Activated T-cell treated with anti-CD3 and anti-CD28 coated beads, Interleukin-2, amount 50 U/mL, for 72 hours (primary cell): ENCODE measurements at places on chromosomes 2 and 18. TPM values are rescaled to one million over a fixed set of nuclear protein-coding genes. Genes with fewer than 3 reads are reported as not detected.

GRCh38 chr2:64404002-64404731 is 49.8 kb upstream of the LGALSL start:
- DNase-seq: no peak

- no peak for DNase-seq
Measured at GRCh38 chr18:67790527-67790926, 274.0 kb upstream of the DSEL start.

GRCh38 chr2:109365131-109365530 is 236.1 kb downstream of the SH3RF3 start:
- no peak for DNase-seq

DNA sequence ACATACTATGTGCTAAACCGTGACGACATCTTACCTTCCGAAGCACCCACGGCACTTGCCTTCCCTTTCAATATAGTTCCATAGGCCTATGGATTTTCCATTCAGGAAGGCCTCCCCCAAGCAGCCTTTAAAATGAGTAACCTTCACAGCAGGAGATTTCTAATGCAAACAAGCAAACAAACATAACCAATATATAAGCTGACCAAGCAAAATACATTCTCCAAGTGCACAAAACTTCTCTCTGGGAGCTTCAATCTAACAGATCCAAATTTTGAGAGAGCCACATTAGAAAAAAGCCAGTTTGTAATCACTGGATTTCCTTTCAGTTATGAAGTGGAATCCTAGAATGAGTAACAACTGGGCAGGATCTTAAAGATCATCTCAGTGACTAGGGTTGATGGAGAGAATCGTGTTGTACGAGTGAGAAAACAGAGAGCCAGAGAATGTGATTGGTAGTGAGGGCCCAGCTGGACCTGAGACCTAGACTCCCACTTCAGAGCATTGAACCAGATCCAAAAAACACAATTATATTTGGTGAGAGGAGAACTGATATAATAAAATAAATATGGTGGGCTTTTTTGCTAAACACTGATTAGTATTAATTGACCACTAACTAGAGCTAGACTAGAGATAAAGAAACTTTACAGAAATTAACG is 145.6 kb downstream of the LAMA1 start:
- DNase-seq: no peak

DNA sequence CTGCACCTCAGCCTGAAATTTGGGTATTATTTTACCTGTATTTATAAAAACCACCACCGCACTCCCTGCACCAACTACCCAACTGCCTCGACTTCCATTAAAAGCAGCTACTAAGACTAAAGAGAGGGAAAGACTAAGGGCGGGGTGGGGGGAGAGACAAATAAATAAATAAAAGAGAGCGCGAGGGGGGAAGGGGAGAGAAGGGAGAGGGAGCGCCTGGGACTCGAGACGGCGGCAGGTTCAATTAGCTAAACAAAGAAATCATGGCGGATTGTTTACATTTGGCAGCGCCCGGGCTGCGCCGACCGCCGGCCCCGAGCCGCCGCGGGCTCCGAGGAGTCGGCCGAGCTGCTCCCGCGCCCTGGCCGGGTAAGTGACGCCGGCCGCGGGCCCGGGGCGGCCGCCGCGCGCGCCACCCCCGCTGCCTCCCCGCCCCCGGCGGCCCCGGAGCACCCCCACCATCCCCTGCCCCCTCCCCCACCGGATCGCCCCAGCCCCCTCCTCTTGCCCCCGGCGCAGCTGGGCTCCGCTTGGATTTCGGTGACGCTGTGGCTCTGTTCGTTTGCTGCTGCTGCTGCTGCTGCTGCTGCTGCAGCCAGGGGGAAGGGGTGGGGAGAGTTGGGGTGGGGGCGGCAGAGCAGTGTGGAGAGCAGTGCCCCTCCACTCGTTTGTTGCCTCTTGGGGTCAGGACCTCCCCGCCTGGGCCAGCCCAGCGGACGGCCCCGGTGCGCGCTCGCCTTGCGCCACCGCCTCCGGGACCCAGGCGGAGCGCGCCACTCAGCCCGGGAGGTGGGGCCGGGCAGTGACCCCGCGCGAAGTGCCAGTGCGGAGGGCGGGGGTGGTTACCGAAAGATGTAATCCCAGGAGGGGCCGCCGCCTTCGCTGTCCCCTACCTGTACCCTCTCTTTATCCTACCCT is 187.2 kb upstream of the FANCL start:
- DNase-seq: no peak

DNA sequence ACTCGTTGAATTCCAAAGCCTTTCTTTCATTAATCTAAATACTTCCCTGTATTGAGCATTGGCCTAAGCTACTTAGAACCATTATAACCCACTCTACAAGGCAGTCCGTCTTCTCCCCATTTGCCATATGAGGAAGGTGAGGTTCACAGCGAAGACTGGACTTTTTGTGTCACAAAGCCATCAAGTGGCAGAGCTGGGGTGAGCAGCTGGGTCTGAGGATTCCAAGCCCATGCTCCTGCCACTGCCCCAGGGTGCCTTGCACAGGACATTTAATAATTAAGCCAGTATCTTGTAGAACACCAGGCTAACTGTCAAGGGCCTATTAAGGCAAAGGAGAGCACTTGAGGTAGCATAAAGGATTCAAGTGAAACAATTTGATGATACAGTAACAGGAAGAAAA is 68.8 kb upstream of the ZNF397 start:
- DNase-seq: no peak

DNA sequence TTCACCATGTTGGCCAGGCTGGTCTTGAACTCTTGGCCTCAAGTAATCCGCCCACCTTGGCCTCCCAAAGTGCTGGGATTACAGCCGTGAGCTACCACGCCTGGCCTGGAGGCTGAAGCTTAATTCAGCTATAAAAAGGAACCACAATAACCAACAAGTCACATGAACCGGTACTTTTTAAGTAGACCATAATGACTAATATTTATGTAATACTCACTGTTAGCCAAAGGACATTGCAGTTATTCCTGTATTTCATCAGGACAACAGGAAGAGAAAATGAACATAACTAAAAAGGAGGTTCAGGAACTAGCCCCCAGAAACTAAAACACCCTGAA is 49.0 kb upstream of the TMEM87B start:
- no peak for DNase-seq

- no peak for DNase-seq
Measured at GRCh38 chr2:10234409-10235094, 68.2 kb upstream of the HPCAL1 start.

- DNase-seq: no peak
Measured at GRCh38 chr18:12586956-12587355, 71.0 kb downstream of the SPIRE1 start.

DNA sequence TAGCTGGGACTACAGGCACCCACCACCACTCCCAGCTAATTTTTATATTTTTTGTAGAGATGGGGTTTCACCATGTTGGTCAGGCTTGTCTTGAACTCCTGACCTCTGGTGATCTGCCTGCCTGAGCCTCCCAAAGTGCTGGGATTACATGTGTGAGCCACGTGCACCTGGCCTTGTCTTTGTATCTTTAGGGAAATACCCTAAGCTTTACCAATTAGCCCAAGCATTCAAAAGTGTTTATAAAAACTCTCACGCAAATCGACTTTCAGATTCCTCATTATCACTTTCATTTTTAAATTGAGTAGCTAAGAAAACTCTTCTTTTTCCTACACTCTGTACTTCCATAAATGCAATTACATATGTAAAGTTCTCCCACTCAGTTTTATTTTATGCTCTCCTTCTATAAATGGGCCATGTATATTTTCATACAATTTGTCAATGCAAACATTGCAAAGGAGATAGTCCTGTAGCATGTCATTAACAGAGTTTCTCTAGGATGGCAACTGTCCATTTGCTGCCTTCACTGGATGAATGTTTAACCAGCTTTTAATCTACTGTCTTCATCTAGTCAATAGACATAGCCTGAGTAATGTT is 326.2 kb upstream of the LRATD1 start:
- DNase-seq: no peak

GRCh38 chr18:7568426-7568825 is 1.3 kb downstream of the PTPRM start:
- DNase-seq: no peak

DNA sequence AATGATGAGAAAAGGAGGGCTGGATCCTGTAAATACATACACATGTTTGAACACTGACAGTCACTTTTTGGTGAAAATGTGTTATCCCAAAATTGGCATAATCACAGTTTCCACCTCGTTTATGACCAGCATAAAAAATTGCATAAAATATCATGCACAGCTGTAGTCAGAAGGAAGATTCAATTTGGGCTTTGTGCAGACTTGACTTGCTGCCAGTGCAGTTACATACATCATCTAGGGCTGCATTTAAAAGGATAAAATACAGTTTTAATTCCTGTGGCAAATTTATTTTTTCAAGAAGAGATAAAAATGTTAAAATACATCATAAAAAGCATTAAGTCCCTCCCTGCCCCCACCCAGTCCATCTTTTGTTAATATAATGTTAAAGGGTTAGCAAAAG is 103.8 kb downstream of the VWC2L start:
- no peak for DNase-seq

GRCh38 chr2:62415518-62415917 is 90.5 kb downstream of the TMEM17 start:
- DNase-seq: no peak

GRCh38 chr2:85541753-85542457 is 2.9 kb downstream of the MAT2A start:
- DNase-seq: no peak

DNA sequence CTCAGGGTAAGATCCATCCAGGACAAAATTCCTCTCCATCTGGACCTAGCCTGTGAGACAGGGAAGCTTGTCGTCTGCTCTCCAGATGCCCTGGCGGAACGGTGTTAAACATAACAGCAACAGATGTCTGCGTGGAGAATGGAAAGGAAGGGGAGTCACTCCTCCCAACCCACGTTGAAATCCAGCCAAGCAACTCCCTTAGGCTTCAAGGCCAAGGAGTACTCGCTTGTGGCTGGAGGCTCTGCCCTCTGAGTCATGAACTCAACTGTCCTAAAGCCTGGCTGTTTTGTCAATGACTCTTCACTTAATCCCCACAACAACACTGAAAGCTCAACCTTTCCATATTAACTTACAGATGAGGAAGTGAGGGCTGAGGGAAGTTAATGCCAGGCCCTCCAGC is 42.2 kb downstream of the TPO start:
- no peak for DNase-seq

NAT8 gene
- not detected for total RNA-seq

IMPACT gene
- total RNA-seq: 19.0 TPM

SLC11A1 gene
- 0.19 TPM for total RNA-seq

ITPRIPL1 gene
- total RNA-seq: 31.4 TPM

REG3G gene
- not detected for total RNA-seq

PIEZO2 gene
- total RNA-seq: not detected

FABP1 gene
- total RNA-seq: not detected

RGPD3 gene
- 0.25 TPM for total RNA-seq

ZBTB7C gene
- total RNA-seq: 0.05 TPM
